Fibroblast of skin of scalp (primary cell): ENCODE measurements at places on chromosomes 12 and 14.

DNA sequence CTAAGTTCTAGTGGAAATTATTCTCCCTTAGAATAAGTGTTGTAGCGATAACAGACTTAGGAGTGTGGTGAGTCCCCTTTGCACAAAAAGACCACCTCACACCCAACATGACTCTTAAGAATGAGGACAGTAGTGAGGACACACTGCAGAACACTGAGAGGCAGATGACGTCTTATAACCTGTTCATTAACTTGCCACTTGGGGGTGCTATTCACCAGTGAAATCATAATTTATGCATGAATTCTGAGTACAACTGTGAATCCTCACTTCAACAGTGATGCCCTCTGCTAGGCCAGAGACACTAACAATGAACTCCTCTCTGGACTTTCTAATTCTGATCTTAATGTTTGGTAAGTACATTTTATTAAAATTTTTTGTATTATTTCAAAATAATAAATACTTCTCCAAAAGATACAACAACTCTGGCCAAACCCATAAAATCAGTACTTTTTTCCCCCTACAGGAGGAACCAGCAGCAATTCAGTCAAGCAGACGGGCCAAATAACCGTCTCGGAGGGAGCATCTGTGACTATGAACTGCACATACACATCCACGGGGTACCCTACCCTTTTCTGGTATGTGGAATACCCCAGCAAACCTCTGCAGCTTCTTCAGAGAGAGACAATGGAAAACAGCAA is 274.7 kb downstream of the DAD1 start:
- DNase-seq = peak; percentile 63

- DNase-seq = peak; percentile 27
Measured at GRCh38 chr12:89075880-89076540, 276.3 kb downstream of the DUSP6 start.

- no peak for DNase-seq
Measured at GRCh38 chr12:104477510-104478390, 21.0 kb downstream of the CHST11 start.

GRCh38 chr14:90409209-90409730 is 12.4 kb downstream of the CALM1 start:
- peak; percentile 97 for DNase-seq

GRCh38 chr12:132422040-132422380 is 67.9 kb upstream of the FBRSL1 start:
- no peak for DNase-seq

- no peak for DNase-seq
Measured at GRCh38 chr12:2890001-2890387, 697 bp upstream of the TULP3 start.

- no peak for DNase-seq
Measured at GRCh38 chr14:87635442-87635841, 357.5 kb downstream of the GALC start.

- no peak for DNase-seq
Measured at GRCh38 chr12:32098112-32098511, 8.5 kb upstream of the BICD1 start.
